ENCODE measurements at places on chromosomes 4 and X. TPM values are rescaled to one million over a fixed set of nuclear protein-coding genes. Genes with fewer than 3 reads are reported as not detected.

DNA sequence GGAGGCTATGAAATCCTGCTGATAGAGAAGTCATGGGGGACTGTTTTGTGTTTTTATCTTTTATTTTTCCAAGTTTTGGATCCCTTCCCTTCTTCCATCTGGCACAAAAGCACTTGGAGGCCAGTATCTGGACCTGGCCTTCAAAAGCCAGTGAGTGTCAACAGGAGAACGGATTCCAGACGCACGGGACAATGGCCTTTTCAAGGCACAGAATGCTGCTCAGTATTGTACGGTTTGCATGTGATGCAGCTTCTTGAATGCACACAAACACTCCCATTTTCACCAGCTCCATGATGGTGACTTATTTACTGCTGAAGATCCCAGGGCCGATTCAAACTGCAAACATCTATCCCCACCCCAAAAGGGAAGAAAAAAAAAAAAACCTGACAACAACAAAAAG, 145.4 kb downstream of the CPEB2 start:
- DNase-seq, result no peak

DNA sequence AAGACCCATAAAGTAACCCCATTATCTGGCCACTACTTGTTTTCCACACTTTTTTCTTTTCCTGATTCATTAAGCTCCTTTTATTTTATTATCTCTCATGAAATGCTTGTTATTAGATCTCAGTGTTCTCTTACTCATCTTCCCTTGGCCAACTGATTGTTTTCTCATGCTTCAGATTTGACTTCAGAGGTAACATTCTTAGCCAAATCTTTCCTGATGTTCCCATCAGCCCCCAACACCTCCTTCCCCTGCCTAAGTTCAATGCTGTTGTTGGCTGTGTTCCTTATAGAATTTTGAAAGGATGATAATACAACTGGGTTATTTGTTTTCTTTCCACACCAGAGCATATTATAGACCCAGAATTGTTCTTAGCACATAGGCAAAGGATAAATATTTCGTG, 75.6 kb downstream of the BMPR1B start:
- DNase-seq, result no peak

- DNase-seq, result no peak
Observed at GRCh38 chrX:108090491-108091263, 665 bp downstream of the PSMD10 start.

CSAG3 gene
- polyA plus RNA-seq, result not detected

DNA sequence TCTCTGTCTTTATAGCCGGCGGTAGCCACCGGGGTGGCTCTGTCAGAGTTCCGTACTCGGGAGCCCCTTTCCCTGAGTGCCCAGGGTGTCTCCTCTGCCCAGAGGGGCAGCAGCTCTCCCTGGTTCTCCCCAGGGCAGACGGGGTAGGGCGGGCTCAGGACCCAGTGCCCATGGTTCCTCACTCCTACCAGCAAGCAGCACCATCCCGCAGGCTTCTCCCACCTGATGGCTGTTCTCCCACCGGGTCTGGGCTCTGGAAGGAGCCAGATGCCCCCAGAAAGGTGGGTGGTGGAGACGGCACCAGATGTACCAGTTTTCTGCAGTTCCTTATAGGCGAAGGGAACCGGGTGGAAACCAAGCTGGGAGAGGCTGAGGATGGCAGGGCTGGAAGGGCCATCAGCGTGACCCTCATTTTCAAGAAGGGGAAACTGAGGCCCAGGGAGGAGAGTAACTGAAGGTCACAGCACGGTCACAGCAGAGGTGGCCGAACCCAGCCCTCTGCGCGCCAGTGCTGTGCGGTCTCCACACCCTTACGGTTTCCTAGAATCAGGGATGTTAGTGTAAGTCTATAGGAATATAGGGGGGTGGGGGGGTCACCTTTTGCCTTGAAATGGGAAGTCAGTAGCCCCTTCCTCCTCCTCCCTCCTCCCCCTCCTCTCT, 198.7 kb downstream of the AFAP1 start:
- no peak for DNase-seq

GRCh38 chrX:140815868-140816267, 106.3 kb downstream of the LINC00632 start:
- no peak for DNase-seq

GRCh38 chrX:69287095-69287494, 121.8 kb upstream of the PJA1 start:
- DNase-seq, result no peak

- no peak for DNase-seq
Observed at GRCh38 chr4:73764513-73764912, 24.1 kb downstream of the CXCL8 start.

DNA sequence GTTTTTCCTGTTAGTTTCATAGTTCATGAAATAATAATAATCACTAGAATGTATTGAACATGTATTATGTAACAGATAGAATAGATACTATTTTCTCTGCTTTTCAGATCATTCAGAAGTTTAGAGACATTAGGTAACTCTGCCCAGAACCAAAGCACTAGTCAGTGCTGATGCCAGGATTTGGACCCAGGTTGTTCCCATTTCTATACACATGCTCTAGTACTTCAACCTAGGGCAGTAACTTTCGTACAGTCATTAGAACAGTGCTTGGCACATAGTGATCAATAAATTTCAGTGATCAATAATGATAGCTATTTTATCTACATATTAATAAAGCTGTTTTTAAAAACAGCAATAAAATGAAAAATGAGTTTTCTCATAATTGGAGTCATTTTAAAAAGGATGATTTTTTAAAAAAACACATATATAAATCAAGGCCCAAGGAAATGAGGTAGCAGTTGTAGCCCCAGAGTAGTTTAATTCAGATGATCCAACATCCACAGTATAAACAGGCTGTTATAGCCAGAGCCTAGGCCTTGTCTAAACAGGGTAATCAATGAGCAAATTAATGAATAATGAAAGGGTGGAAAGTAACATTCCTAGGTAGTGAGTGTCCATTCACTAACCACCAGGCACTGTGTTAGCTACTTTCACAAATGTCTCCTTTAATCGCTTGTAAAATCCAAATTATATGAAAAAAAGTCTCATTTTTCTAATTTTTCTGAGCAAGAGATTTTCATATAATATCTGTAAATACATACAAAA, 25.6 kb downstream of the TXK start:
- no peak for DNase-seq

DNA sequence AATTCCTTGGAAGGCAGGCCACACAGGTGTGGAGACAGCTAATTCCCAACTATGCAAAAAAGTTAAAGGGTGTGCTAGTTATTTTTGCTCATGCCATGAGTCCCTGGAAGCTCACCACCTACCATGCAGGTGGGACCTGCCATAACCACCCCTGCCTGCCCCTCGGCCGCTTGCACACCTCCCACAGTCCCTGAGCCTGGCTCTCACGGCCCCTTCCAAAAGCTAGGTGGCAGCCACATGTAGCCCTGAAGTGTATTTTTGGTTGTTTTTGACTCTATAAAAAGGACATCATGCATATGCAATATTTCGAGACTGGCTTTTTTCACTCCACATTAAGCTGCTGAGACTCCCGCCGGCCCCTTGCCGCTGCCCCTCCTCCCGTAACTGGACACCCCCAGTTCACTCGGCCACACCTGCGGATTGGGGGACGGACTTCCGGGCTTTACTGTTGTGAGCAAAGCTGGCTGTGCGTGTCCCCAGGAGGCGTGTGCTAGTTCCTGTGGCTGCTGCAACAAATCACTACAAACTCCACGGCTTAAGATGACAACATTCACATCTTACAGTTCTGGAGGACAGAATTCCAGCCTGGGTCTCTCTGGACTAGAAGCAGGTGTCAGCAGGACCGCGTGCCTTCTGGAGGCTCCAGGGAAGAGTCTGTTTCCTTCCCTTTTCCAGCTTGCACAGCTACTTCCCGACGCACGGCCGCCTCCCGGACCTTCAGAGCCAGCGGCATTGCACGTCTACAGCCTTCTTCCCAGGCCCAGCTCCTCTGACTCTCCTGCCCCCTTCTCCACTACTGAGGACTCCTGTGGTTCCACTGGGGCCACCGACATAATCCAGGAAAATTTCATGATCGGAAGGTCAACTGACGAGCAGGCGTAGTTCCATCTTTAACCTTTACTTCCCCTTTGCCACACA, 24.8 kb downstream of the ZFYVE28 start:
- no peak for DNase-seq

- DNase-seq, result no peak
Observed at GRCh38 chr4:1402021-1402515, 4.2 kb downstream of the NKX1-1 start.

DNA sequence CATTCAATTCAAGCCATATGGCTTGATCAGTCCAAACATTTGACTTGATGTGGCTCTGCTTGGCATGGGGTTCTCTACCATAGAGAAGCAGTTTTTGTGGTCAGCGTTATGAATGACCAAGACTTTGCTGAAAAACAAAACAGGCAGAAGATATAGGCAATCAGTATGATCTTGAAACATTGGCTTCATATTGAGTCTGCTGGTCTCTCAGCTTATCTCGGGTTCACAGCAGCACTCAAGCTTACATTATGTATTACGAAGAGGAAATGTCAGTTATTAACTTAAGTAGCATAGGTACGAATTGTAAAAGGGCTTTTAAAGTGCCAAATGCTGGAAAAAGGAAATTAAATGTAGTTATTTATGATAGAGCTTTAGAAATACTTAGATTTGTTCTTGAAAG, 99.0 kb downstream of the AFF2 start:
- DNase-seq, result no peak

GRCh38 chr4:8276358-8277240, 7.0 kb downstream of the HTRA3 start:
- peak; percentile 90 for DNase-seq

DNA sequence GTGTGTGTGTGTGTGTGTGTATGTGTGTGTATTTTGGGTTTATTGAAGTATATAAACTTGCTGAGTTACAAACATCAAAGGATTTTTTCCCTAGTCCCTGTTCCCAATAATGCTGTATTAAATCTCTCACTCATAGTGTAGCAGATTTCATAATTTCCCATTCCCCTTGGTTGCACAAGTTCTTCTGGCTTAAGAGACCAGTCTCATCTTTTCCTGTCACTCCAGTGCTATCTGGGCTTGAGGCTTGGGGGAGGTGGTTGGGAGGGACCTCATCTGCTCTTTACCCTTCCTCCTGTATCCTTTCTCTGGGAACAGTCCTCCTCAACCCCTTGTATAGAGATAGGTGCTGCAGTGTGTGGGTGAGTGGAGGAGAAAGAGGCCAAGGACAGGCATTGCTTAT, 285.4 kb upstream of the BOD1L1 start:
- no peak for DNase-seq

PPBP gene
- polyA plus RNA-seq, result not detected

DNA sequence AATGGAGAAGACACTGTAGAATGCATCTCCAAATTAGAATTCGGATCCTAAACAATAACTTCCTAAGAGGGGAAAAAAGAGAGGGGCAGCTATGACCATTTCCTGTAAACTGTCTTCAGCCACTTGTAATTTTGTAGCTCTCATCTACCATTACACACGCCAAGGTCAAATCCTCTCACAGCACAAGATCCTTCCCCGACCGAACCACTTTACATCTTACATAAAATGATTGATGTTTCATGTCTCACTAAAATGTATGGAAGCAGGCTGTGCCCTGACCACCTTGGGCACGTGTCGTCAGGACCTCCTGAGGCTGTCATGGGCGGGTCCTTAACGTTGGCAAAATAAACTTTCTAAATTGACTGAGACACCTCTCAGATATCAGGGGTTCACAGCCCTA, 24.1 kb upstream of the PBDC1 start:
- peak; percentile 64 for DNase-seq

SH3D19 gene
- polyA plus RNA-seq, result 15.9 TPM

- DNase-seq, result no peak
Observed at GRCh38 chrX:10011261-10011931, 44.2 kb downstream of the CLDN34 start.

DNA sequence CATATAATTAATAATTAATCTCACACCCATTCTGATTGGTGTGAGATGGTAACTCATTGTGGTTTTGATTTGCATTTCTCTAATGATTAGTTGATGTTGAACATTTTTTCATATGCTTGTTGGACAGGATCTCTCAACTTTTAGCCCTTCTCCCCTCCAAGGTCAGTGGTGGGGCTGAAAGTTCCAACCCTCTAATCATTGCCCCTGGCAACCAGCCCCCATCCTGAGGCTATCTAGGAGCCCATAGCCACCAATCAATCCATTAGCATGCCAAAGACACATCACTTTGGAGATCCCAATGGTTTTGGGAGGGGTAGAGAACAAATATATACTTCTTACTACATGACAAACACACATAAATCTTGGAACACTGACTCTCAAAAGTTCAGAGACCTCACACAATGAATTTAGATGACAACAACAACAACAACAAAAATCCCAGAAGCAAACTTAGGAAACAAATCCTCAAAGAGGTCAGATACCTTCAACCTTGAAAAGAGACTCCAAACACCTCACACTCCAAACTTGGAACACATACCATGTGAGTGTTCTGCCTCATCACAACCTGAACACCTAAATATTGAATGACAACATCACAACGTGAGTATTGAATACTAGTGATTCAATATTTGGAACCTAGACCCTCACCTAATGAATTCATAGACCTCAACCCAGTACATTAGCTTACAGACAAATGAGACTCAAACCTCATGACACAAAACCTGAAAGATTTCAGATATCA, 19.0 kb upstream of the PAGE4 start:
- no peak for DNase-seq

DNA sequence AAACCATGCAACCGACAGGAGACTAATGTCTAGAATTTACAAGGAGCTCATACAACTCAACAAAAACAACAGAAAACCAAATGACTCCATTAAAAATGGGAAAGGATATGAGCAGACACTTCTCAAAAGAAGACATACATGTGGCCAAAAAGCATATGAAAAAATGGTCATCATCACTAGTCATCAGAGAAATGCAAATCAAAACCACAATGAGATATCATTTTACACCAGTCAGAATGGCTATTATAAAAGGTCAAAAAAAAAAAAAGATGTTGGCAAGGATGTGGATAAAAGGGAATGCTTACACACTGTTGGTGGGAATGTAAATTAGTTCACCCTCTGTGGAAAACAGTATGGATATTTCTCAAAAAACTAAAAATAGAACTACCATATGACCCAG, 50.5 kb upstream of the CHRDL1 start:
- no peak for DNase-seq

- DNase-seq, result no peak
Observed at GRCh38 chr4:53484911-53485657, 106.2 kb downstream of the LNX1 start.

GATA1 gene
- 0.04 TPM for polyA plus RNA-seq

DNA sequence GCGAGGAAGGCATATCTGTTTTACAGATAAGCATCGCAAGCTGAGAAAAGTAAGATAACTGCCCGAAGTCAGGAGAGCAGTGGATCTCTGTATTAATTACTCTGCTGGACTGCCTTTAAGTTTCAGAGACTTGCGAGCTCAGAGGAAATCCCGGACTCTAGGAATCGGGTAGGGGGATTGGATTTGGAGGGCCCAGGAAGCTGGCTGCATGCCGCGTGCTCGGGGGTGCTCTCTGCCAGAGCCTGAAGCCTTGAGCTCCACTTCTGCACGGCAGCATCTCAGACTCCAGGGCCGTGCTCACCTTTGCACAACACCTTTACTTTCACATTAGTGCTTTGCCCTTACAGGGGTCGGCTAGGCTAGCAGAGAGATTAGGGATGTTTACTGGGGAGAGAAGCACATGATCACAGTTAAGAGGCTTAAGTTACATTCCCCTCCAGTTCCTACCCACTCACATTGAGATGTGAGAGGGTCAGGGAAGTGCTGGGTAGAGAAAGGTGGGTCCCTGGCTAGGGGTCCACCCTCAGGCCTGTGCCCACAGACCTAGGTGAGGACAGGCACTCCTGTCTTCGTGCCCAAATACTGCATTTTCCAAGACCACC, 57.0 kb downstream of the TRIML1 start:
- no peak for DNase-seq

MPC1L gene
- not detected for polyA plus RNA-seq

GRCh38 chr4:137032222-137032621, 500.1 kb downstream of the PCDH18 start:
- DNase-seq, result no peak

Data from psoas muscle (tissue), 8 donors.